Placental epithelial cell (primary cell): ENCODE measurements at places on chromosomes 5 and 9. TPM values are rescaled to one million over a fixed set of nuclear protein-coding genes. Genes with fewer than 3 reads are reported as not detected.

The FOXD4L3 gene
- 0.39 and 0.43 TPM in 2 replicates for total RNA-seq

The ZDHHC11B gene
- not detected in 2 replicates for total RNA-seq

The TLX3 gene
- total RNA-seq: 0.22 TPM in 1 of 2 replicates, not detected in the other

The COL23A1 gene
- total RNA-seq: not detected in 2 replicates

The STPG3 gene
- not detected in 2 replicates for total RNA-seq

The SPATA31E1 gene
- total RNA-seq: not detected in 2 replicates

The CSF1R gene
- total RNA-seq: 46.7 and 87.8 TPM in 2 replicates

The TSLP gene
- not detected in 2 replicates for total RNA-seq

The OSMR gene
- 10.4 and 10.6 TPM in 2 replicates for total RNA-seq

The COL15A1 gene
- 0.54 and 2.0 TPM in 2 replicates for total RNA-seq

The FCN1 gene
- total RNA-seq: not detected in 2 replicates

The TNFSF8 gene
- not detected in 2 replicates for total RNA-seq

The SLC6A19 gene
- not detected in 2 replicates for total RNA-seq

The ARHGAP26 gene
- 6.3 and 9.1 TPM in 2 replicates for total RNA-seq

The GLRA1 gene
- total RNA-seq: not detected in 2 replicates

The PKD2L2 gene
- total RNA-seq: 0.11 TPM in 1 of 2 replicates, not detected in the other

The NR5A1 gene
- total RNA-seq: not detected in 2 replicates

The INSL4 gene
- total RNA-seq: not detected in 2 replicates

The TAF11L10 gene
- total RNA-seq: 0.39 TPM in 1 of 2 replicates, not detected in the other

The IDNK gene
- total RNA-seq: 2.9 and 3.5 TPM in 2 replicates

The CAAP1 gene
- total RNA-seq: 14.9 and 16.8 TPM in 2 replicates

The EQTN gene
- total RNA-seq: 0.22 and 0.39 TPM in 2 replicates

The SOX30 gene
- total RNA-seq: not detected in 2 replicates

The TSPAN17 gene
- 23.2 and 47.9 TPM in 2 replicates for total RNA-seq

The CDHR2 gene
- total RNA-seq: not detected in 2 replicates

The EXOC3 gene
- total RNA-seq: 28.7 and 34.2 TPM in 2 replicates

The ARL14EPL gene
- not detected in 2 replicates for total RNA-seq

The SNCAIP gene
- 0.11 and 2.0 TPM in 2 replicates for total RNA-seq

The ITK gene
- not detected in 2 replicates for total RNA-seq

The SV2C gene
- not detected in 2 replicates for total RNA-seq

The SHISAL2B gene
- not detected in 2 replicates for total RNA-seq

The ECPAS gene
- 74.8 and 107 TPM in 2 replicates for total RNA-seq

The SPATA31C1 gene
- not detected in 2 replicates for total RNA-seq

The CDKN2B-AS1 gene
- total RNA-seq: 5.7 and 11.4 TPM in 2 replicates

The TOR4A gene
- total RNA-seq: 18.1 and 25.5 TPM in 2 replicates

The GNA14 gene
- 1.8 and 2.0 TPM in 2 replicates for total RNA-seq

The FAT2 gene
- under 0.01 and 0.22 TPM in 2 replicates for total RNA-seq

The CTXN3 gene
- not detected in 2 replicates for total RNA-seq

The CCDC192 gene
- total RNA-seq: 0.39 TPM in 1 of 2 replicates, not detected in the other

The OR13D1 gene
- total RNA-seq: not detected in 2 replicates

The PITX1 gene
- not detected in 2 replicates for total RNA-seq
